Fibroblast of skin of right biceps (primary cell): ENCODE measurements at places on chromosomes 13 and 19.

DNA sequence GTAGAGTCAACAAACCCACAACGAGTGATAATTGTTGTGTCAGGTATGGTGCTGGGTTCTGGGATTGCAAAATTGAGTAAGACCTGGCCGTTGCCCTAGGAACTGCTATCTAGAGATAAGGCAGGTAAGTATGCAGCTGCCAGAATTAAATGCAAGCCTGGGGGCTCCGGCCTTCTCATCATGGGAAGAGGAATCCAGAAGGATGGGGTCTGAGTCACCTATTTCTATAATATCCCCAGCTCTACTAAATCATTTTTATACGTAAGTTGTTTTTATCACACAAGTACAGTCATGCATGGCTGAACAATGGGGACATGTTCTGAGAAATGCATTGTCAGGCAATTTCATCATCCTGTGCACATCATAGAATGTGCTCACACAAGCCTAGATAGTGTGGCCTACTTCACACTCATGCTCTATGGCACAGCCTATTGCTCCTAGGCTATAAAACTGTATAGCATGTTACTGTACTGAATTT is 203.0 kb downstream of the KLF5 start:
- peak; percentile 42 for DNase-seq

DNA sequence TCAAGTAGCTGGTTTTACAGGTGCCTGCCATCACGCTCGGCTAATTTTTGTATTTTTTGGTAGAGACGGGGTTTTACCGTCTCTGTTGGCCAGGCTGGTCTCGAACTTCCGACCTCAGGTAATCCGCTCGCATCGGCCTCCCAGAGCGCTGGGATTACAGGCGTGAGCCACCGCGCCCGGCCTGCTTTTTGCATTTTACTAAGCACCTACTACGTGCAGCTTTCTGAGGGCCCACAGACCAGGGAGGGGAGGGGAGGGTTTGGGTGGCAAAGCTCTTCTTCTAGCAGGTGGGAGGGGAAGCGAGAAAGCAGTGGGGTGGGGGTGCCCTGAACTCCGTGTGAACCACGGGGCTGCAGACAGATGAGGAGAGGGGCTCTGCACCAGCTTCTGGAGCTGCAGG is 15.0 kb downstream of the PALM start:
- no peak for DNase-seq

- peak; percentile 96 for DNase-seq
Measured at GRCh38 chr19:51339687-51340656, 2.0 kb downstream of the VSIG10L start.

DNA sequence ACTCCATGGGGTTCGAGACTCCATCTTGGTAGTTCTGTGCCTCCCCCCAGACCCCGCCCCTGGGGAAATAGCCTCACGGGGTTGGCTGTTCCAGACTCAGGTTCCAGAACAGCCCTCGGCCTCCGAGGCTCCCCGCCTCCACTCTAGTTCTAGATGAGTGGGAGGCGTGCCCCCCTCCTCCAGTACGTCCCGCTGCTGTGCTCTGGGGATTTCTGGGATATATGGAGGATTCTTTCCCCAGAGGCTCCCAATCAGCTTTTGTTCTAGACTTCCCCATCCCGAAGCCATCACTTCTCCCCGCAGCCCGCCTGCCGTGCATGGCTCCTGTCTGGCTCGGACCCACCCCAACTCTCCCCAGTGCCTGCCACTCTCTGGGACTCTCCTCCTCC is 1.9 kb upstream of the CACNG7 start:
- DNase-seq = no peak

GRCh38 chr19:19661675-19662251 is 1.7 kb downstream of the ATP13A1 start:
- no peak for DNase-seq
